ENCODE measurements at places on chromosomes 7 and 10.
A peak's percentile ranks its signal among the peaks of the same experiment; 100 is the strongest.

GRCh38 chr10:71564194-71564820 lies 155.3 kb downstream of the C10orf105 start:
- no peak for DNase-seq

DNA sequence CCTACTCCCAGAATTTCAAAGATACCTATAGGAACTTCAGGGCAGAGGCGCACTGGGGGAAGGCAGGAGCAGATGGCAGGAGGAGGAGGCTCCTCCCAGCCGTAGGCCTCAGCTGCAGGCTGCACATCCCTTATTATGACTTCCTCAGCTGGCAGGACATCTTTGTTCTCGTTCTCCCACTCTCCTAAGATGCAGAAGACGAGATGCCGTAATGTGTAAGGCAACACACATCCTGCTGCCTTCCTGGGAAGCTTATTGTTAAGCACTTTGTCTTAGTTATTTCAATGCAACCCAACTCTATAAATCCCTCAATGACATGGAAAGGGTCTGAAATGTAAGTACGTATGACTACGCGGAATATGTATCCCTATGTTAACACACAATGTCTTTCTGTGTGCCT lies 599.8 kb upstream of the MGMT start:
- no peak for DNase-seq

DNA sequence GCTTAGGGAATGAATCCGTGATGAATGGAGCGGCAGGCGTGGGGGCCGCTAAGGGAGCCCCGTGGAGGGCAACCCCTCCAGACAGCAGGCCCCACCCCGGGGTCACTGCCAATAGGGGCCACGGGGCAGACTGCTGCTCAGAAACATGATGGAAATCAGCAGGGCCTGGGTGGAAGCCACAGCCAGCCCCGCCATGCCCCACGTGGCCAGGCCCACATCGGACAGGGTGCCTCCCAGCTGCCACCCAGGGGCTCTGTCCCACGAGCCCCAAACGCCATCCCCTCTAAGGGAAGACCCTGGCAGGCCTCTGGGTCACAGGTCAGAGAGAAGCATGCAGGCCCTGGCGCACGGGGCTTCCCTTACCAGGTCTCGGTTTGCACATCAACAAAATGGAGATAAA lies 28.4 kb downstream of the TNRC18 start:
- DNase-seq = no peak

DNA sequence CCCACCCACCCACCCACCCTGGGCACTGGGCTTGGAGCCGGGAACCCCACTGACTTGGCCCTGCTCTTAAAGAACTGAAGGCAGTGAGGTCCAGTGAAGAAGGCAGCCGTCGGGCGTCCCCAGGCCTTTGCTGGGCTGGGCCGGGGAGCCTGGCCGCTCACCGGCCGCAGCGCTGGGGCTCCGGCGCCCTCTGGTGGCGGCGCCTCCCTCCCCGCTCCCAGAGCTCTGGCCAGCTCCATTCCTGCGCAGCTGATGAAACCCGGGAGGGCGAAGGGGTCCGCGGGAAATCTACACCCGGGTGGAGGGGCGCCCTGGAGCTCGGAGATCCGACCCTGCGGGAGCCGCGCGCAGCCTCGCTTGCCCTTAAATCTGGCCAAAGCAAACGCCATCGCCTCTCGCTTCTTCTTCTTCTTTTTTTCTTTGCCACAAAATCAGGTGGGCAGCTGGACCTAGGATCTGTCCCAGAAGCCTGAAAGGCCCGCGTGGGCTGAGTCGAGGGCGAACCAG lies 1.7 kb upstream of the CXCL12 start:
- peak; percentile 13 for DNase-seq

- DNase-seq = no peak
These were observed 142.0 kb downstream of the HDAC9 start for GRCh38 chr7:18637516-18637915.

DNA sequence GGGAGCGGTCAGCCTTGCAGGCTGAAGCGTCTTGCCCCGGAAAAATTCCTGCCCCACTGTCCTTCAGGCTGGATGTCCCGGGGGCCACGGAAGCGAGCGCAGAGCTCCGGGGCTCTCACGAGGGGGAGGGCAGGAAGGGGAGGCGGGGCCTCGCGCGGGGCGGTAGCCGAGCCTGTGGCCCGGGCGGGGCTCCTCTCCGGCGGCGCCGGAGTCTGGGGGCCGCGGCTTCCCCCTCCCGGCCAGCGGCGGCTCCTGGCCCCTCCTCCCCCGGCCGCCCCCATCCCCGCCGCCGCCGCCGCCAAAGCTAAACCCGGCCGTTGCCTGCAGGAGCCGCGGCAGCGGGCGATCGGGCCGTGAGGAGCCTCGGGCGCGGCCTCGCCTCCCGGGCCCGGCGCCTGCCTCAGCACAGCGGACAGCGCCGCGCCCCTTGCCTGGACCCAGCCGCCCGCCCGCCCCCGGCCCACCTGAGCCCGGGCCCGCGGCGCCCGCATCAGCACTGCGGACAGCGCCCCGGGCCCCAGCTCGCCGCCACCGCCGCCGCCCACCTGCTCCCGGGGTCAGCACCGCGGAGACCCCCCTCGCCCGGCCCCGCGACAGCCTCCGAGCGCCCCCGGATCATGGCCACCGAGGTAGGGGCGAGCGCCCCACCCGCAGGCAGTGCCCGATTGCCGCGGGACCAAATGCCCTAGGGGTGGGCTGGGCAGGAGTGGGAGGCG lies at the start of gene GOLGA7B:
Gene GOLGA7B (plus strand): TSS at position 157 of the 716 bp plus-strand sequence. CDS start 461 bp downstream, at position 618.
- DNase-seq = no peak

GRCh38 chr7:20193242-20193777 lies 23.9 kb downstream of the MACC1 start:
- DNase-seq = peak; percentile 11

DNA sequence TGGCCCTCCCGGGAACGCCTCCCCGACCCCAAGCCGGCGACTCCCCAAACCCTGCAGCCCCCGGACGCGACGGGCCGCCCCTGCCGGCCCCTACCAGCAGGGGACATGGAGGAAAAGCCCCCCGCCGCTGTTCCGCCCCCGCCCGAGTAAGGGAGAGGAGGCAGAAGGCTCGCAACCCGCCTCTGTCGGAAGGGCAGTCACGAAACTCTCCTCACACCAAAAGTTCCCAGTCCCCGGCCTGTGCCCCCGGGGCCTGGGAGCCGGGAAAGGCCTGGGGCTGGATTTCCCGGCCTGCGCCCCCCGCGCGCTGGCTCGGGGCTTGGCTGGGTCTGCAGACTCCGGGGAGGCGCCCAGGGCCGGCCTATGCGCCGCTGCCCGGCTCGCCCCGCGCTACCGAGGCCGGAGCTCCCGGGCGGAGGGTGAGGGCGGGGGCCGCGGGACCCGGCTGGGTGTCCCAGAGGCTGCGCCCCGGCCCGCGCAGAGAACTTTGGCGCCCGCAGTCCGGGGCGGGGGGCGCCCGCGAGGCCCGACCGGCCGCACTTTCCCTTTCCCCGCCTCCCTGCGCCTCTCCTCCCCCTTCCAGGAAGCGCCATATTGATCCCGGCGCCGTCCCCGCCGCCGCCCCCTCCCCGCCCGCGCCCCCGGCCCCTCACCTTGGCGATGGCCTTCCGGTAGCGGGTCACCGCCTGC lies 728 bp downstream of the PARD3 start:
- no peak for DNase-seq

GRCh38 chr7:55438085-55438756 lies 73.1 kb downstream of the LANCL2 start:
- DNase-seq = no peak

DNA sequence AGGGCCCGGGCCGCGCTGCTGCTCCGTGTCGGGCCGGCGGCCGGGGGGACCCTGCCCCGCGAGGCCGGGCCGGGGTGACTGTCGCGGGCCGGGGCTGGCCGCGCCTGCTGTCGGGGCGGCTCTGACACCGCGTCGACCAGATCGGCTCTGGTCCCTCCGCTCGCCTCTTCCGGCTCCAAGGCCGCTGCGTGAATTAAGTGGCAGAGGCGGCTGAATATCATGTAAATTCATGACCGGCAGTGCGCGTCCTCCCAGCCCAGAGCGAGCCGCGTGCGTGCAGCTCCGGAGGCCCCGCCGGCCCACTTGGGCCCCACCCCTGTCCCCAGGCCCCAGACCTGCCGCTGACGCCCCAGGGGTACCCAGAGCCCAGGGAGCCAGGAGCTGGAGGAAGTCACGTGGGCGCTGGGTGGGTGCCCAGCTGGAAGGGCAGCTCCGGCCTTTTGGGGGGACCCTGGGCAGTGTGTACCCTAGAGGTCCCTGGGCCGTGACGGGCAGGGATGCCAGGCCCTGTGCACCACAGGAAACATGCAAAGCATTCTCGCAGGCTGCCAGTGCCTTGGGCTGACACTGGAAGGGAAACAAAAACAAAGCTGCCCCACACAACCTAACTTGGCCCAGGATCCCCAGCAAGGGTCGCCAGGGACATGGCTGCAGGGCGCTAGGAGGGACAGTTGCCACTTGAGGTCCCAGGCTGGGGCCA lies 584.0 kb upstream of the MKI67 start:
- DNase-seq = no peak

DNA sequence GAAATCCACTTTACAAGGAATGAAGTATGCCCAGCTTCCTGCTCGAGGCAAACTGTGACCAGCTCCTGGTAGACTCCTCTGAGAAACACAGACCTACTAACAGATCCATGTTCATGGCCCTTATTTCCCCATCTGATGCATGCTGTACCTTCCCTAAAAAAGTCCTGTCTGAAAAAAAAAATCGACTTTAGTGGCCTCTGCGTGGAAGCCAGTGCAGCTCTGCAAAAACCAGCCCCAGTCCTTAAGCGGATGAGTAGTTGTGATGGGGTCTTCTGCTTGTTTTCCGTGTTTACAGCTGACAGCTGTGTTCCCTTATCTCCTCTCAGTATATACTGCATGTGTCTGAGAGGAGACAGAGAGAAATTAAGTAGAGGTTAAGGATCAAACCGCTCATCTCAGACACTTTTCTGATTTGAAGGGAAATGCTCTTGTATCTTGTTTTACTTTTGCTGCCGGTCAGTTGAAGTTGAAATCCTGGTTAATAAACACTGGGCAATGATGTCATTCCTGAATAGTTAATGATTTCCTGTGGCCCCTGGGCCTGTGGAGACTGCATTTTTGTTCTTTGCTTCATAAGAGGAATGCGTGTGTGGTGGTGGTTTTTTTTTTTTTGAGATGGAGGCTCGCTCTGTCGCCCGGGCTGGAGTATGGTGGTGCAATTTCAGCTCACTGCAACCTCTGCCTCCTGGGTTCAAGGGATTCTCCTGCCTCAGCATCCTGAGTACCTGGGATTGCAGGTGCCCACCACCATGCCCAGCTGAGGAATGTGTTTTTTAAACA lies 67.6 kb downstream of the DOCK1 start:
- peak; percentile 60 for DNase-seq

- DNase-seq = no peak
These were observed 61.7 kb upstream of the ITGA8 start for GRCh38 chr10:15781381-15781960.

GRCh38 chr10:123562387-123562786 lies 103.8 kb upstream of the GPR26 start:
- DNase-seq = no peak

DNA sequence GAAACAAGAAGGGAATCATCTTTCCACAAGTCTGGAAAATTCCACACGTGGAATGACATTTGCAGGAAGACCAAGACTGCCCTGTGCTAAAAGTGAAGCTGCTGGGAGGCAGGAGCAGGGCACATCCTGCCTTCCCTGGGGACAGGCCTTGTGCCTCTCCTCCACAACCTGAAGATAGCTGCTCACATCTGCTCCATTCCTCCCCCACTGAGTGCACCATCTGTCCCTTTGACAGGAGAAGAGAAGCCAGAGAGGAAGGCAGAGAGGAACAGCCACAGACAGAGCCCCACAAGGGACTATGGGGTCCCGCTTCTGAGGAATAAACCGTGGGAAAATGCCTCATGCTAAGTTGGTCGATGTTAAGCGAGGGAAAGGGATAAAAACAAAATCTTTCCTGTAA lies 15.9 kb upstream of the FAM171A1 start:
- no peak for DNase-seq

DNA sequence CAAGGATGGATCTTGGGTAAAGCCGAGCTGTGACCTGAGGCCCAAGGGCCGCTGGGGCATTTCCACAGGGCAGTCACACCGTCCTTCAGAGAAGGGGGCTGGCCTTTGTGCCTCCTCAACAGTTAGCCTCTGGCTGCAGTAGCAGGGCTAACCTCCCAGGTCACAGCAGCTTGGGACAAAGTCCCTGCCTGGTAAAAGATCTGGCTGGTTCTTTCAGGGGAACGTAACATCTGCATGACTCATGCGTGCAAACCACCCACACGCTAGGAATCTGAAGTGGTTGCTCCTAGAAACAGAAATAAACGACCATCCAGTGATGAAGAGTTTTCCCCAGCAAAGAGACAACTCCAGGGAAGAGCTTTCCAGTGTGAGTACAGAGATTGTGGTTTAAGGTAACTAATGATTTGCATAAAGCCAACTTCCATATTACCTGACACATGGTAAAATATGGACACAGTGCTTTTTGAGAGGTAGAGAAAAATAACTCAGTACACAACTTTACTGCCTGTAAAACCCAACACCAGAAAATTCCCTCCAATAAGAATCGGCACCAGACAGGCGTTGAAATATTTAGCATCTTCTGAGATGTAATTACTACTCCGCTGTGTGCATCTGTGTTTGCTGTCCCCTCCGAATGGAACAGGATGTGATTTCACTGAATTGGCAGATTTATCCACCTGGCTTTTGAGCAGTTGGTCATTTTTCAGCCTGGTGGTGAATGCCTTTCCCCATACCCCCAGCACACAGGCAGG lies 84.9 kb upstream of the ADRB1 start:
- DNase-seq = no peak

DNA sequence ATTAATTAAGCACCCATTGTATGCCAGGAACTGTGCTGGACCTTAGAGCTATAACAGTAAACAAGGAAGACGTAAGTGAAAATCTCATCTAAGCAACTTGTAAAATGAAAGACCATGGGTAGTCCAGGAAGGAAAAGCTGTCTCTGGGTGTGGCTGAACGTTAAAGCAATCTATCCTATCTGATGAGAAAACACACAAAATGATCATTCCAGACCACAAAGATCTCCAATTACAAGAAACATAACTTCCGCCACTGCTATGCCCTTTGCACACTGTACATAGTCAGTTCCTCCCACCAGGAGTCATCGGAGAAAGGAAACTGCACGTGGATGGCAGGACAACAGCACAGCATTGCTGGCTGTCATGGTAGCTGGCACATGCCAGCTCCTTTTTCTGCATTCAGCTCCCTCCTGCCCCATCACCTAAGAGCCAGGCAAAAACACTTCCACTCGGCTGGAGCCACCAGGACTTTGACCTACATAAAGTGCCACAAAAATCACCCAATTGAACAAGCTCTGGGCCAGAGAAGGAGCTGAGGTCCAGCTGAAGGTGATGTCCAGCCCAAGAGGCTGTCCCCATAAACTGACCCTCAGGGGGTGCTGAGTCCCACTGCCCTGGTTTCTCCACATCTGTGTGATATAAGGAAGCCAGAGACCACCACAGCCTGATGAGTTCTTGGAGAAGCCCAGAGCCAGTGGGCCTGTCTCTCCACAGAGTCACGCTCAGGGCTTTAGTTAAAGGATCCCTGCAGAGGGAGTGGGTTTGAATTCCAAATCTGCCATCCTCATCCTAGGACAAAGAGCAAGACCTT lies 56.4 kb downstream of the STEAP1B start:
- peak; percentile 77 for DNase-seq

- DNase-seq = no peak
These were observed 65.6 kb upstream of the CCDC6 start for GRCh38 chr10:59971915-59972314.

DNA sequence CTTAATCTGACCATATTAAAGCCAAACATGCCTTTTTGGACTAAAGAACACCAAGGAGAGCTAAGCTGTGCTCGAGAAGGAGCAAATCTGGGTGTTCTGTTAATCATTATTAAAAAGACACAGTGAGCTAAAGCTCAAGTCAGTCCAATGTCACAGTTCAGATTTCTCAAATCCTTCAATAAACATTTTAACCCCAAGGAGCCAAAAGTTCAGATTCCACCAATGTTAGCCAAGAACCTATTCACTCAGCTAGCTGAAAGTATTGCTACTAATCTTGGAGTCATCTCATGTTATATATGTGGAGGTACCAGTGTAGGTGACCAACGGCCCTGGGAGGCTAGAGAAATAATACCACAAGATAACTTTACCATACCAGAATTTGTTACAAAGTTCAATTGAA lies 14.5 kb upstream of the ZNF33B start:
- DNase-seq = no peak

Measured in pulmonary artery endothelial cell (primary cell).